ENCODE measurements at places on chromosomes 11 and 22.

- DNase-seq = no peak
Observed at GRCh38 chr11:83540112-83540675, 254.0 kb upstream of the CCDC90B start.

- no peak for DNase-seq
Observed at GRCh38 chr11:78216571-78217287, 28.0 kb downstream of the USP35 start.

DNA sequence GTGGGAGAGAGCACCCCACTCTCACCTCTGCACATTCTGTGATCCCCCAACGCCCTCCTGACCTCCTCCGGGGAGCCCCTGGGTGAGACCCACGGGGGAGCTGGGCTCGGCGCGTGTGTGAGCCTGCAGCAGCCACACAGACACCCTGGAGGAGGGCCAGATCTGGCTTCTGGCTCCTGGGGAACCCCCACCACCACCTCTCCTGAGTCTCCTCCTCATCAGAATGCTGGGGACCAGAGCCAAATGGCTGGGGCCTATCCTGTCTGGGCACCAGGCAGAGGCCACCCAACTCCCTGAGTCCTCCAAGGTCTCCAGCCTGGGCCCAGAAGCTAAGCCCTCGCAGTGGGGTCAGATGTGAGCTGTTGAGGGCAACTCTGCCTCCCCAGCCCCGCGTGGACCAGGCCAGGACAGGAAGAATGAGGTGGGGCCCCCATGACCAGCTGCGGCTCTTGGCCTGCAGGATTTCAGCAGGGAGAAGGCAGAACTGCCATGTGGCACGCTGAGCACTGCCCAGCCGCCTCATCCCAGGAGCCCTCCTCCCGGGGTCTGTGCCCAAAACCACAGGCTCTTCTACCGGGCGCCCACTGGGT lies 5.5 kb upstream of the PIM3 start:
- DNase-seq = no peak

- no peak for DNase-seq
Observed at GRCh38 chr11:70012134-70012733, 65.9 kb upstream of the ANO1 start.

GRCh38 chr11:48047616-48048015 lies 67.3 kb downstream of the PTPRJ start:
- no peak for DNase-seq

DNA sequence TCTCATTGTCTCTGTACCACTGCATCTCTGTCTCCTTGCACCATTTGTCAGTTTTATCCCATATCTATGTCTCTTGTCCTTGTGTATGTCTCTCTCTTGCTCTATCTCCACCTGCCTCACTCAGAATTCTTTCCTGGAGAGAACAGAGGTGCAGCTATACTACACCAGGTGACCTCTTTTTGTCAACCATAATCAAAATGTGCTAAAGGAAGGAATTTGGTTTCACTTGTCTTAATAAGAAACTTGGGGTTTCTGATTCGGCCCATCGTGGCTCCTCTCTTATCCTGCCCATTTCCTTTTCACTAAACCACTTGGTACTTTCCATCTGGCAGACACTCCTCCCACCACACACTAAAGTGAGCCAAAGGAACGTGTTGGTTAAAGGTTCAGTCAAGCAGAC lies 2.0 kb upstream of the C11orf42 start:
- peak; percentile 40 for DNase-seq

- no peak for DNase-seq
Observed at GRCh38 chr22:40314041-40314440, 32.3 kb upstream of the ADSL start.

GRCh38 chr11:78248903-78249302 lies 60.2 kb downstream of the USP35 start:
- DNase-seq = no peak

DNA sequence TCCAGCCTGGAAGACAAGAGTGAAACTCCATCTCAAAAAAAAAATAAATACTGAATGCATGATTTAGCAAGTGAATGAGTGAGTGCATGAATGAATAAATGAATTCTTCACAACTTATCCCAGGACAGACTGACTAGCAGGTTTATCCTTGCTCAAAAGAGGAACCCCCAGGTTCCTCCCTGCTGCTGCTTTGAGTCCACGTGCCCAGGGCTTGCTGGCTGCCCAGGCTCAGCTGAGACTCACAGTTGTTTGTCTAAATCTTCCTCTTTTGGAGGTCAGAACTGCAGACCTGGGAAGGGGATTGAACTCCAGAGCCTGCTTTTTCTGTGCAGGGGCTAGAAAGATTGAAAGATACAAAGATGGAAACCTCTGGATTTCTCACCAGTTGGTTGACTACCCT lies 117.4 kb upstream of the TMEM45B start:
- peak; percentile 3 for DNase-seq

DNA sequence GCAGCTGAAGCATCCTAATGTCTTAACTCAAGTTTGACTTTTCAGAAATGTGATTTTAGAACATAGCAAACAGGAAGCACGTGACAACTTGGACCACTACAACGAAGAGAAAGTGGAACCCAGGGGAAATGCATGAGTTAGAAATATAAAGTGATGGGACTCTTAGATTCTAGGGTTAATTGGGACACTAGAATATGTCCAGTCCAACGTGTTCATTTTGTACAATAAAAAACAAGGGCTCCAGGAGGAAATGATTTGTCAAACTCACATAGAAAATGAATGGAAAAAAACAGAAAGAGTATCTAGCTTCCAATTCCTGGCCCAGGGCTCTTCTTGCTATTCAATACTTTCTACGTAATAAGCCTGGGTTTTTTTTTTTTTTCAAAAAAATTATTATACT lies 30.7 kb downstream of the TIMP3 start:
- DNase-seq = no peak

DNA sequence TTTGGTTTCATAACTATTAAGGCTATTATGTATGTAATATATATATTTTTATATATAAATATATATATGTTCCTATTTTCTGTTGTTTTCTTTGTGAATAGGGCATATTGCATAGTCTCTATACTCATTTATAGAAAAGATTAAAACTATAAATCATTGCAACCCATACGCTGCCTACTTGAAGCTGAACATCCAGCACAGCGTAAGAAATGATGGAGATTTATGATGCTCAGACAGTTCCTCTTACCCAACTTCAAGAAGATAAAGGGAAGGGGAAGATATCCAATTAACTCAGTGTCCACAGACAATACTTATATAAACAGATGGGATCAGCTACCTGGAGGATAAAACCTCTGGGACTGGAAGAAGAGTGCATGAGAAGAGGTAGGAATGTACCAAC lies 791.7 kb downstream of the FAM181B start:
- DNase-seq = no peak

GRCh38 chr11:102111011-102111786 lies 952 bp downstream of the YAP1 start:
- peak; percentile 47 for DNase-seq

DNA sequence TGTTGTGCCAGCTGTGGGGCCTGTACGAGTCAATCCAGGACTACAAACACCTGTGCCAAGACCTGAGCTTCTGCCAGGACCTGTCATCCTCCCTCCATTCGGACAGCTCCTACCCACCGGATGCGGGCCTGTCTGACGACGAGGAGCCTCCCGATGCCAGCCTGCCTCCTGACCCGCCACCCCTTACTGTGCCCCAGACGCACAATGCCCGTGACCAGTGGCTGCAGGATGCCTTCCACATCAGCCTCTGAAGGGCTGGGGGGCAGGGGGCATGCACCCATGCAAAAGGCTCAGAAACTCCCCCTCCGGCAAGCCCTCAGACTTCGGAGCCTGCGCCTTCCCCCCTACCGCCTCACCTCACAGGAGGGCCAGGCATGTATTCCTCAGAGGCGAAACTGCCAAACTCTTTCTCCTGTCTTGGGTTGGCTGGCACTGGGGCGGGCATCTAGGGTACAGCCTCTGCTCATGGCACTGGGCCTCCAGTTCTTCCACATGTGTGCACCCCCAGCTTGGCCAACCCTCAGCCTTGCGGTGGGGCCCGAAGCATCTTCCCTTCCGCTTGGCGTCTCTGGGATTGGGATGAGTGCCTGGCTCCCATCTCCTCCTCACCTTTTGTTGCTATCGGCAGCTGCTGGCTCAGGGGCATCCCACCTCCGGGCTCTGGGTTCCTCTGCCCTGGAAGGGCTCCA lies 1.2 kb downstream of the FAM89B start:
- DNase-seq = no peak

DNA sequence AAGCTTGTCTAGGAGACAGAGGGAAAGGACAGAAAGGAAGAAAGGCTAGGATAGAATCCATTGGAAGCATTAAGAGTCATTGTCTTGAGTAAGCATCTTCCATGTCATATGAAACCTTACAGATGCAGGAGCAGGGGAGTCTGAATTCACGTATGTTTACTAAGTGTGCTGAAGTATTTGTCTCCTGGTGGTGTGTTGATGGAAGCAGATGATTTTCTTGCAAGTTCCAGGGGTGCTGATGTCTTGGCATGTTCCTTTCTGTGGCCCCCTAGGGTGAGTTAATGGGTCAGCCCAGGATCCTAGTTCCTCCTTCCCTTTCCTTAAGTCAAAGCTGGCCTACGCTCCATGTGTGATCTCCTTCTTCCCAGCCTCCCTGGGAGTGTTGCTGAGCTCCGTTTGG lies 110.2 kb downstream of the TEAD1 start:
- no peak for DNase-seq

Data from GM13977 (cell line).